ENCODE measurements at places on chromosomes 7 and 10.
A peak's percentile ranks its signal among the peaks of the same experiment; 100 is the strongest.

- DNase-seq: peak; percentile 68
Measured at GRCh38 chr10:59177031-59177797, 771 bp downstream of the PHYHIPL start.

GRCh38 chr7:28112012-28112411 lies 68.6 kb downstream of the JAZF1 start:
- no peak for DNase-seq

- no peak for DNase-seq
Measured at GRCh38 chr7:41573443-41573842, 129.4 kb downstream of the INHBA start.

GRCh38 chr7:4661871-4662270 lies 20.2 kb upstream of the FOXK1 start:
- DNase-seq: no peak

GRCh38 chr10:97132273-97132672 lies 53.5 kb downstream of the SLIT1 start:
- DNase-seq: no peak

DNA sequence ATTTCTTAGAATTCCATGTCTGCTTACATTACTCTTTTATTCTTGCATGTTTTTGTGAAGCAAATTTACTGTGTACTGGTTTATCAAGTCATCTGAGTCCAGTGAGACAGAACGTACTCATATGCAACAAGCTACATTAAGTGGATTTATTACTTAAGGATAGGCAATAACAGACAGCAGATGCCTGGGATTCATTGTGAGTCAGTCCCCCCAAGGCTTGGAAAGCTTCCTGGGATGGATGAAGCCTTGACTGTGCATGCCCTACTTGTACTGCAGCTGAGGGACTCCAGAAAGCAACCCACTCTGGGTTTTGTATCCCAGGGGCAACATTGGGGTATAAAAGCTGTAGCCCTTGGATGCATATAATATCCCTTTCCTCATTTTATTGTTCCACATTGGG lies 113.4 kb upstream of the RAB18 start:
- DNase-seq: no peak

DNA sequence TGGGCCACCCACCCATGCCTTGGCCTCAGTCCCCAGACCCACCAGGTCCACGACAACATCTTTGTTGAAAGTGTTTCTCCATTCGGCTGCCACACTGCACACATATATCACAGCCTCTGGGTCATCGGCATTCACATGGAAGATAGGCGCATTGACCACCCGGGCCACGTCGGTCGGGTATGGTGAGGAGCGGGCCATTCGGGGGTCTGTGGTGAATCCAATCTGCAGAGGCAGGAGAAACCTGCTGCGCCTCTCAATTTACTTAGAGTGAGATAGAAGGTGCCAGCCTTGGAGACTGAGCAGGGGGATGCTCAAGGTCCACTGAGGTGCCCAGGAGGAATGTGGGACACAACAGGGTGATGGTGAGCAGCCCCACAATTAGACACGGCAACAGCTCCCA lies 16.4 kb downstream of the OGDHL start:
- DNase-seq: no peak

GRCh38 chr10:70564901-70565351 lies 37.6 kb downstream of the PRF1 start:
- no peak for DNase-seq

GRCh38 chr7:30323006-30323355 lies 38.6 kb downstream of the ZNRF2 start:
- DNase-seq: no peak

GRCh38 chr10:123356799-123357198 lies 202.6 kb downstream of the BUB3 start:
- no peak for DNase-seq

DNA sequence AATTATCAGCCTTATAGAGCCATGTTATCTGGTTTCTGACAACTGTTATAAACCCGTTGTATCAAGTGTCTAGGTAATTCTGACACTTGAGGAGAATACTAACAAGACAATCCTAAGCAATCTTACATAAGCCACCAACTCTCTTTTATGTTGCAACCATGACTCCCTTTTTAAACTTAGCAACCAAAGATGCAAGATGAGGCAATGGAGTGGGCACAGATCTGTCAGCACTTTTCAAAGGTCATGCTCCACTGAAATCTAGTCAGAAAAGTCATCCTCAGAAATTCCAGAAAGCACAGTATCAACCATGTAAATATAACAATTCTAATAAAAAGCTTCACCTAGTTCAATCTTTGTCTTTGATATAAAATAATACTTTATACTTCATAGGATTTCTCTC lies 77.0 kb upstream of the SEMA3A start:
- DNase-seq: no peak

- no peak for DNase-seq
Measured at GRCh38 chr7:132865366-132866143, 216.3 kb downstream of the CHCHD3 start.

DNA sequence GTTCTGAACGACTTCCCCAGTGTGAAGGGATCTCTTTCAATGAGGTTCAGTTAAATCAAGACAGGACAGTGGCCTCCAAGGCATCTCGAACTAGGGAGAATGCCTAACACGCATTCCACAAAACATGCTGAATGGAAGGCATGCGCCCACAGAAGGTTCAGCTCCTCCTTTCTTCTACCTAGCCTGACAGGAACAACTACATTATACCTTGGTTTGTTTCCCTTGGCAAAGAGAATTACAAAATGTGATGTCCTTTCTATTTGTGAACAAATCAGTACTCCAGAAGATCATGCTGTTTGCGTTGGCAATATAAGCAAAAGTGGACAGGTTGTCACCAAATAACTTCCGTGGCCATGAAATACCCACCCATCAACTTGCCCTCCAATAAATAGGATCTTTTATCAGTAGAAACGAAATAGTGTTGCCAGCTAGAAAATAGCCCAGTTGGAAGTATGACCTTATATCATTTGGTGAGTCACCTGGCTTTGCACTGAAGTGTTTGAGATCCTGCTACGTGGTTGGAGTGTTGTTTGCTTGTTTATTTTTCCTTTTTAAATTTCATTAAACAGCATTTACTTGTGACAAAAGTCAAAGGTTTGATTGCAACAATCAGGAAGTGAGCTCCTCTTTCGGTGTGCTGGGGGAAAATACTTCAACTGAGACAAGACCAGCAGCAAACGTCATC lies 117.0 kb upstream of the FAM204A start:
- no peak for DNase-seq

- peak; percentile 52 for DNase-seq
Measured at GRCh38 chr10:69232252-69232651, 12.1 kb downstream of the HKDC1 start.

GRCh38 chr10:126130271-126130710 lies 233.9 kb downstream of the FANK1 start:
- DNase-seq: no peak

DNA sequence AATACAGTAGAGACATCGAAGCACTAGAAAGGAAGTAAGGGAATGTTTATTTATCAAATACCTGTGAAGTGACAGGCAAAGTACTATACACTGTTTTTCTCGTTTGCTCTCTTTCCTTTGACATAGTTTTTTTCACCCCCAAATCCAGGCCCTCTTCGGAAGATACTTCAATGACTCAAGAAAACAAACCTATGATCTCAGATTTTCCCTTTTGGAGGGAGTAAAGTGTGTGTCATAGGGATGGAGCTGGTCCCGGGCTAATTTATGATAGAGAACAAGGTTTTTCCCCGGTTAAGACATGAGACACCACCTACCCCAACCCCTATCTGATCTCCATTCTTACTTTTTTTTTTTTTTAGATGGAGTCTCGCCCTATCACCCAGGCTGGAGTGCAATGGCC lies 61.7 kb downstream of the MAP3K8 start:
- DNase-seq: no peak

- DNase-seq: no peak
Measured at GRCh38 chr7:111642373-111642772, 80.1 kb upstream of the IMMP2L start.

GRCh38 chr10:48251525-48252353 lies 22.8 kb downstream of the FRMPD2 start:
- DNase-seq: no peak

DNA sequence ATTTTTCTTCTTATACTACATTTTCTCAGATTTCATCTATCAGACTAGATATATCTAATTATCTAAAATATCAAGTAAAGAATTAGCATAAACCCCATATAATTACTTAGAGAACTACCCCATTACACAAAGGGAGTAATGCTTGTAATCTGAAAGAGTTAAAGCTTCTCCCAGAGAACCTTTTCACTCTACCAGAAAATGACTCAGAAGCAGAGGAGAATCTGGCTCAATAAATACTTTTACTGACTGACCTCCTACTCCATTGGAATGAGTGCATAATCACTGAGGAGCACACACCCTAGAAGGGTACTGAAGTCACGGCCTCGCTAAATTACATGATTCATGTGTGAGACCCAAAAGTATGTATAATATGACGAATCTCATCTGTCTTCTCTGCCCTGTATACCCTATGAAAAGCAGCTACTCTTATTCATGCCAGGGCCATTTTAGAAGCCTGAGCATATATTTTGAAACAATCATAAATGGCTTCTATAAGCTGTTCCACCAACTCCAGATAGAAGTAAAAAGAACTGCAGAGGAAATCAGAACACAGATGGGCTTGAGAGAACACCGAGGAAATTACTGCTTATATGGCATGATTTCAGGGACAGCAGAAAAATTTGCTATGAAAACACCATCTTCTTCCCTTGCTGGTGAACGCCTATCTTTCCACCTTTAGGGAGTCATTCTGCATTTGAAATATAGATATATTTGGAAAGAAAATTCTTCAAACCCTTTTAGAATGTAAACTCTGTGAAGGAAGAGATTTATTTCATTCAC lies 32.7 kb downstream of the DNMBP start:
- DNase-seq: no peak

- DNase-seq: no peak
Measured at GRCh38 chr7:25359471-25360059, 131.3 kb upstream of the NPVF start.

DNA sequence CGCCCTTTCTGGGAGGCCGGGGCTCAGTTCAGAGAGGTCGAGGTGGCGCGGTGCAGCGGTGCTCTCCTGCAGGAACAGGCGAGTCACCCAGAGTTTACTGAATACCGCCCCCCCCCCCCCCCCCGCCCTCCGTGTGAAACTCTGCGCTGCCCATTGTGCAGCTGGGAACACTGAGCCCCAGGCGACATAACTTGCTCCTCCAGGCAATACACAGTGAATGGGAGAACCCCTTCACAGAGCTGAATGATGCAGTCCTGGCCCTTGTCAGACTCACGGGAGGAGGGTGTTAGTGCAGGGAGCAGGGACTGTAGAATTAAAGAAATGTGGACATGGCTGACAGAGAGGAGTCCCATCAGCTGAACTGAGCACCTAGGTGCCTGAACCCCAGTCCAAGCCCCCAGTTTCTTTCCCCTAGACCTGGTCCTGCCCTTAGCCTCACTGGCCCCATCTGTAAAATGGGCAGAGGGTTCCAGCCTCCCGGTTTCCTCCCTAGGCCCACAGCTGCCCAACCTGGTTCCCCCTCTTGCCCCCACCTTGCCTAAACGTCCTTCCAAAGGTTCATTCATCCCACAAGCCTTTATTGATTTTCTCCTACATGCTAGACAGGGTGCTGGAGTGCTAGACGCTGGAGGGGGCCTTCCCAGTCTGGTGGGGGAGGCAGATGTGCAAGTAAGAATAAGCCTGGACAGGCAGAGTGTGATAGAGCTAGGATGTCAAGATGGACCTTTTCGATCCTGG lies 869 bp upstream of the LOXL4 start:
- no peak for DNase-seq

- no peak for DNase-seq
Measured at GRCh38 chr7:82384779-82385178, 58.8 kb downstream of the CACNA2D1 start.

GRCh38 chr7:45367026-45367425 lies 207.1 kb upstream of the ADCY1 start:
- DNase-seq: no peak

- no peak for DNase-seq
Measured at GRCh38 chr10:84138478-84139125, 707 bp upstream of the GHITM start.

DNA sequence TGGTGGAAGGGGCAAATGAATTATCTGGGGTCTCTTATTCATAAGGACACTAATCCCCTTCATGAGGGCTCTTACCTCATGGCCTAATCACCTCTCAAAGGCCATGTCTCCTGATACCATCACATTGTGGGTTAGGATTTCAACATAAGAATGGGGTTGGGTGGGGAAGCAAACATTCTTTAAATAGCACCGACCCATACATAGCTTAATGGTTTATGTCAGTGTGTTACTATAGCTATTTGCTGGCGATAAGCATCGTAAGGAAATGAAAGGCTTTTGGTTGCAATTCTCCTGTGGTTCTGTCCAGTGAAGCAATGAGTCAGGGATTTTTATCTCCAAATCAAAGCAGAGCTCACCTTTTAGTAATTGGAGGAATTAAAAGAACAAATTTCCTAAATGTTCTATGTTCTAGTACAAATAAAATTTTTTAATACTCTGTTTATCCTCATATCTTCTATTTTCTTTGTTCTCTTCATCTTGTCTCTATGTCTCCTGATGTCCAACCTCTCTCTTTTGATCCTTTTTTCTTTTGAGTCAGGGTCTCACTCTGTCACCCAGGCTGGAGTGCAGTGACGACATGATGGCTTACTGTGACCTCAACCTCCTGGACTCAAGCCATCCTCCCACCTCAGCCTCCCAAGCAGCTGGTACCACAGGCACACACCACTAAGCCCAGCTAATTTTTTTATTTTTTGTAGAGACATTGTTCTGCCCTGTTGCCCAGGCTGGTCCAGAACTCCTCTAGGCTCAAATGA lies 57.0 kb upstream of the GLCCI1 start:
- DNase-seq: no peak

DNA sequence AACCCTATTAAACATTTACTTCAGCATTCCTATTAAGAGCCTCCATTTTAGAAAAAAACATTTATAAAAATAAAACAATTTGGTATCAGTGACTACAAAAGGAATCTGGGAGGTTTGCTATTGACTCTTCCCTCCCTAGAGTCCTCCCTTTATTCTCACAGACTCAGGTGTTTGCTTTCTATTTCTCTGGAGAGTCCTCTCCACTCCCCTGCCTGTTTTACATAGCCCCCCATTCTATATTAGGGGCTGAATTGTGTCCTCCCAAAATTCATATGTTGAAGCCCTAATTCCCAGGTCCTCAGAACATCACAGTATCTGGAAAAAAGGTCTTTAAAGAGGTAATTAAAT lies 69.8 kb downstream of the COA1 start:
- DNase-seq: no peak

DNA sequence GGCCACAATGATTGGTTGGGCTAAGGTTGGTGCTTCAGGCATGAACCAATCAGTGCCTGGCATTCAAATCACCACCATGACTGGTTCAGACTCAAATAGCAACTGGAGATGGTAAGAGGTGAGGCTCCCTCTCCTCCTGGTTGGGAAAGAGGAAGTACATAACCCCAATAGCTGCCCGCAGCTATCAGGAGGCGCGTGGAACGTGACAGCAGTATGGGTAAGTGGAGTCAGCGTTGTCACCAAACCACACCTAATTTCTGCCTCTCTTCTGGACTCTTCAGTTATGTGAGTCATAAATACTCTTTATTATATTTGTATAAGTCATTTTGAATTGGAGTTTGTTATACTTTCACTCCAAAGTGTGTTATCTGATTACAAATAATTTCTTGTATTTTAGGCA lies 17.9 kb upstream of the ITGA8 start:
- DNase-seq: no peak

GRCh38 chr10:126749015-126749655 lies 78.6 kb upstream of the C10orf90 start:
- DNase-seq: peak; percentile 85

- DNase-seq: no peak
Measured at GRCh38 chr10:75640381-75640780, 209.0 kb downstream of the LRMDA start.

GRCh38 chr7:102095321-102096011 lies 191.2 kb upstream of the SH2B2 start:
- DNase-seq: peak; percentile 17

All from H9 (cell line).